ENCODE measurements at places on chromosomes 3 and 15. TPM values are rescaled to one million over a fixed set of nuclear protein-coding genes. Genes with fewer than 3 reads are reported as not detected.
A peak's percentile ranks its signal among the peaks of the same experiment; 100 is the strongest.

GOLGA6L9 gene
- 5.8 TPM for total RNA-seq

- H3K27ac ChIP-seq, result no peak overlapping the region
- no peaks in the 10 kb centered on the region for H3K4me1 ChIP-seq
- no peak overlapping the region for H3K4me3 ChIP-seq
Measured at GRCh38 chr3:14307656-14308302, 94.6 kb upstream of the SLC6A6 start.

GRCh38 chr3:32026593-32026992 lies 45.0 kb downstream of the ZNF860 start:
- H3K27me3 ChIP-seq, result no peaks in the 10 kb centered on the region
- H3K4me3 ChIP-seq, result no peak overlapping the region
- no peaks in the 10 kb centered on the region for H3K36me3 ChIP-seq
- H3K27ac ChIP-seq, result no peak overlapping the region
- DNase-seq, result no peak
- no peaks in the 10 kb centered on the region for H3K4me1 ChIP-seq

- no peaks in the 10 kb centered on the region for H3K36me3 ChIP-seq
- no peak overlapping the region for H3K4me3 ChIP-seq
- peaks cover 7% of the 10 kb centered on the region for H3K27me3 ChIP-seq
- no peak overlapping the region for H3K27ac ChIP-seq
- no peak for DNase-seq
Measured at GRCh38 chr15:51103330-51103729, 8.6 kb upstream of the TNFAIP8L3 start.

SGO1 gene
- total RNA-seq, result 14.8 TPM

DNA sequence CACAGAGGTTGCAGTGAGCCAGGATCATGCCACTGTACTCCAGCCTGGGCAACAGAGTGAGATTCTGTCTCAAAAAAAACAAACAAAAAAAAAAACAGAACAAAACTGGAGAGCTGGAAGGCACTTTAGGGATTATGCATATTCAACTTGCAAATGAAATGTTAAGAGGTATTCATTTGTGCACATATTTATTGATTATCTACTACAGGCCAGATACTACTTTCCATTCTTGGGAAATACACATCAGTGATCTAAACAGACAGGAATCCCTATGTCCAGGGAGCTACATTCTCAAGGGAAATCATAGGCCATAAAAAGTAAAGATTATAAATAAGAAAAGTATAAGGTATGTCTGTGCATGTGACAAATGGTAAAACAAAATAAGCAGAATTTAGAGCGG lies 322.6 kb downstream of the GABRG3 start:
- DNase-seq, result no peak
- H3K27ac ChIP-seq, result no peak overlapping the region
- H3K36me3 ChIP-seq, result no peaks in the 10 kb centered on the region

ETV5 gene
- total RNA-seq, result 79.3 TPM

GRCh38 chr3:18394384-18394995 lies 30.6 kb downstream of the SATB1 start:
- no peak overlapping the region for H3K27ac ChIP-seq
- DNase-seq, result no peak
- H3K36me3 ChIP-seq, result no peaks in the 10 kb centered on the region
- H3K4me1 ChIP-seq, result no peaks in the 10 kb centered on the region

GRCh38 chr3:56612146-56612545 lies 55.2 kb downstream of the CCDC66 start:
- H3K4me3 ChIP-seq, result no peak overlapping the region
- H3K27me3 ChIP-seq, result no peaks in the 10 kb centered on the region
- peaks cover 3% of the 10 kb centered on the region for H3K36me3 ChIP-seq
- H3K4me1 ChIP-seq, result no peaks in the 10 kb centered on the region
- no peak for DNase-seq

DNA sequence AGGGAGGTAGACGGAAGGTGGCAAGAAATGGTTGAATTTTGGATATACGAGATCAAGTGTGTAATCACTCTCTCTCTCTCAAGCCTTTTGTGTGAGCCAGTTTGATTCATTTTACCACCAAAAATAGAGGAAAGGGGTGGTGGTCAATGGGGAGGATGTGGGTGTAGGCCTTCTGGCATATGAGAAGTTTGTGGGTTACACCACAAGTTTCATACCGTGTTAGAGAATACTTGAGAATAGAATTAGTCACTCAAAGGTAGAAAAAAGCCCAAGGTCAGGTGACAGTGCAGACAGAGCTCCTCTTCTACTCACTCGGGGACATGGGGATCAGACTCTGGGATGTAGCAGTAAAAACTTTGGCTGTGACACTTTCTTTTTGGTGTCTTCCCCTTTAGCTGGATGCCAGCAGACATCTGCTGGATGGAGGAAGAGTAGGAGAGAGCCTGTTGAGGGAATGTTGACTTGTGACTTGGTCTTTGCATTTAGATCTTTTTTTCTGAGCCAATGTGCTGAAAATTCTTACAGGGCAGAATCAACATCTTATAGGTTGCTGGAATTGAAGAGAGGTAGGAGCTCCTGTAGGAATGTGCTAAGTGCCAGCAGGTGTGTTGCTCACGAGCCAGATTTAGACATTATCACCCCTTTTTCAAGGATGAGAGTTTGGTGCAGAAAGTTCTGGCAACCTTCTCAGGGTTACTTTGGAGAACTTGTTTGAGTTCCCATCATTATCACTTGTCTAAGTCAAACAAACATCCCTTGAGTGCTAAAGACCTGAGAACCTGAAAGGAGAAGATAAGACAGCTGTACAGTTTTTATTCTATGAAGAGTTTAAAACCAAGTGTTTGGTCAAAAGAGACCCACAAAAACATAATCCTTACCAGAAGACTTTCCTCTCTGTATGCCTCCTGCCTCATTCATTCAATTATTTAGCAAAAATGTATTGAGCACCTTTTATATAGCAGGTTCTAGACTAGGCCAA lies 43.9 kb upstream of the RYK start:
- DNase-seq, result no peak
- no peaks in the 10 kb centered on the region for H3K4me1 ChIP-seq
- no peak overlapping the region for H3K4me3 ChIP-seq
- H3K36me3 ChIP-seq, result no peaks in the 10 kb centered on the region

GRCh38 chr15:89111961-89112340 lies 23.7 kb downstream of the ABHD2 start:
- no peaks in the 10 kb centered on the region for H3K27me3 ChIP-seq
- H3K4me1 ChIP-seq, result peaks cover 3% of the 10 kb centered on the region
- DNase-seq, result no peak
- H3K27ac ChIP-seq, result no peak overlapping the region
- H3K4me3 ChIP-seq, result no peak overlapping the region

GRCh38 chr3:44416031-44417030 lies 61.1 kb downstream of the ZNF445 start:
- H3K4me1 ChIP-seq, result no peaks in the 10 kb centered on the region
- H3K4me3 ChIP-seq, result no peak overlapping the region
- H3K36me3 ChIP-seq, result no peaks in the 10 kb centered on the region

PPP1R14D gene
- 0.64 TPM for total RNA-seq

TTLL13 gene
- 0.39 TPM for total RNA-seq

GABRB3 gene
- 0.13 TPM for total RNA-seq

- H3K4me3 ChIP-seq, result no peak overlapping the region
- no peak overlapping the region for H3K27ac ChIP-seq
- H3K4me1 ChIP-seq, result no peaks in the 10 kb centered on the region
- no peaks in the 10 kb centered on the region for H3K36me3 ChIP-seq
- DNase-seq, result peak; percentile 50
Measured at GRCh38 chr3:160003520-160004128, 15.0 kb downstream of the IL12A start.

DNA sequence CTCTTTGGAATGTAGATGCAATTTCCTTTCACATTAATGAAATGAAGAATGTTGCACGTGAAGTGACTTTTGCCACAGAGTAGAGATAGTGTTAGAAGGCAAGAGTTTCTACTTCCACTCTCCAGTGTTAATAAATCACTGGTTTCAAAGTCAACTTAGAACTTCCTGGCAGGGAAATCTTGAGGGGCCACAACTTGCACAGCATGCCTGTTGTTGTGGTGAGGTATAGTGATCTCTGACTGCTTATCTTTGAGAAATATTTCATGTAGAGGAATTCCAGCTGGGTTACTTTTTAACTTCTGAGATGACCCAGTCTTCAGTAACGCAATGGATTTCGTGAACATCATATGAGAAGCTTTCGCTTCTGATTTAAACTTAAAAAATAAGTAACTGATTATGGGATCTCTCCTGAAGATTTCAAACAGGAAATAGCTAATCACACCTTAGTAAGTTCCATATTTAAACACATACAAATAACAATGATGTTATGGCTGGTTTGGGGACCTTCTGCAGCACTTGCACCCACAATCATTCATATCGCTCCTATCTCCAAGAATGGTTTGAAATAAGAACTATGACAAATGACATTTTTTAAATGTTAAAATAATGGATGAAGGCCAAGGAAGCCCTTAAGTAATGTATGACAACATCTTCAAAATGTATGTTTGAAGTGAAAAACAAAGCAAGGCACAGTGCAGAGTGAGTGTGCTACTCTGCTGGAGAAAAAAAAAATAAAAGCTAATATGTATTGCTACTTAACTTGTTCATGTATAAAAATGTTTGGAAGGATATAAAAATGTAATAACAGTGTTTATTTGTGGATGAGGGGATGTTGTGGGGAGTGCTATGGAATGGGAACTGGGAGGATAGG lies 726.5 kb upstream of the NECTIN3 start:
- no peak overlapping the region for H3K4me3 ChIP-seq
- H3K27ac ChIP-seq, result no peak overlapping the region
- H3K36me3 ChIP-seq, result no peaks in the 10 kb centered on the region
- H3K4me1 ChIP-seq, result no peaks in the 10 kb centered on the region
